Globus pallidus (tissue), 1 donor: ENCODE measurements at places on chromosomes 3 and 15.

- no peak for DNase-seq
Observed at GRCh38 chr15:55665605-55666227, 77.2 kb downstream of the PRTG start.

GRCh38 chr15:88865498-88866099 is 29.7 kb downstream of the HAPLN3 start:
- no peak for DNase-seq

DNA sequence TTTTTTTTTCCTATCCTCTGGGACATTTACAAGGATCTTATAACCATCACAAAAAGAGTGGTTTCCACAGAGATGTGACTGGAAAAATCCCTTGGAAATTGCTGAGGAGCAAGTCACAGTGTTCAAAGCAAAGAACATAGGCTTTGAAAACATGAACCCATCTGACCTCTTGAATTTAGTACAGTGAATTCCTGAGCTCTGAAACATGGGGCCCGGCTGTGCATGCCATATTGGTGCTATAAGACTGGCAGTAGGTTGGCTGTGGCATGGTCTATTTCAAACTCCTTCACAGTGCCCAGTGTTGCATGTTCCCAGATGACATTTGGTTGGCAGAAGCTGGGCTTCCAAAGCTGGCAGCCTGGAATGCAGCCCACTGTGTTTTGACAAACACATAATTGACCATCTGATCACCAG is 202.2 kb downstream of the TIGIT start:
- DNase-seq: peak; percentile 27

- no peak for DNase-seq
Observed at GRCh38 chr3:120481081-120481480, 30.3 kb upstream of the FSTL1 start.

GRCh38 chr3:126107957-126108675 is 24.2 kb upstream of the SLC41A3 start:
- no peak for DNase-seq

DNA sequence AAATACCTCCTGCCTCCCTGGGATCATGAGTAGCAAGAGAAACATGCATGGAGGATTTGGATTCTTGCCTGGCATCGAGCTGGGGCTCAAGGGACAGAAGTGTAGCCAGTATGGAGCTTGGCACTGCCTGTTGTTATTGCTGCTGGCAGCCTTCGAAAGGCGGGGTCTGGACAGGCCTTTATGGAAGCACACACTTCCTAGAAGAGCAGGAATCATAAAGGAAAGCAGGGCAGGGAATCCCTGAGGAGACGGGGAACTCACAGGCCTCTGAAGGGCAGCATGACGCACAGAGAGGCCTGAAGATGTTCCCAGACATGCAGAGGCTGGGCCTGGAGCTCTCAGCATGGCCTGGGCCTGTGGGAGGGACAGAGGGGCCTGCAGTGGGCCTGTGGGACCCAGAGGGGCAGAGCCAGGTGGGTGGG is 18.6 kb upstream of the SLC41A3 start:
- DNase-seq: no peak

- DNase-seq: no peak
Observed at GRCh38 chr3:17771177-17772017, 29.0 kb upstream of the TBC1D5 start.

- DNase-seq: no peak
Observed at GRCh38 chr15:57495041-57495440, 96.7 kb upstream of the MYZAP start.
